Hindlimb muscle (tissue), 1 donor: ENCODE measurements at places on chromosomes 12 and 14. TPM values are rescaled to one million over a fixed set of nuclear protein-coding genes. Genes with fewer than 3 reads are reported as not detected.

The KLHL33 gene
- polyA plus RNA-seq: 0.97 TPM

The DAO gene
- not detected for polyA plus RNA-seq

- DNase-seq: no peak
These were observed 26.3 kb downstream of the ATXN7L3B start for GRCh38 chr12:74563927-74564326.

DNA sequence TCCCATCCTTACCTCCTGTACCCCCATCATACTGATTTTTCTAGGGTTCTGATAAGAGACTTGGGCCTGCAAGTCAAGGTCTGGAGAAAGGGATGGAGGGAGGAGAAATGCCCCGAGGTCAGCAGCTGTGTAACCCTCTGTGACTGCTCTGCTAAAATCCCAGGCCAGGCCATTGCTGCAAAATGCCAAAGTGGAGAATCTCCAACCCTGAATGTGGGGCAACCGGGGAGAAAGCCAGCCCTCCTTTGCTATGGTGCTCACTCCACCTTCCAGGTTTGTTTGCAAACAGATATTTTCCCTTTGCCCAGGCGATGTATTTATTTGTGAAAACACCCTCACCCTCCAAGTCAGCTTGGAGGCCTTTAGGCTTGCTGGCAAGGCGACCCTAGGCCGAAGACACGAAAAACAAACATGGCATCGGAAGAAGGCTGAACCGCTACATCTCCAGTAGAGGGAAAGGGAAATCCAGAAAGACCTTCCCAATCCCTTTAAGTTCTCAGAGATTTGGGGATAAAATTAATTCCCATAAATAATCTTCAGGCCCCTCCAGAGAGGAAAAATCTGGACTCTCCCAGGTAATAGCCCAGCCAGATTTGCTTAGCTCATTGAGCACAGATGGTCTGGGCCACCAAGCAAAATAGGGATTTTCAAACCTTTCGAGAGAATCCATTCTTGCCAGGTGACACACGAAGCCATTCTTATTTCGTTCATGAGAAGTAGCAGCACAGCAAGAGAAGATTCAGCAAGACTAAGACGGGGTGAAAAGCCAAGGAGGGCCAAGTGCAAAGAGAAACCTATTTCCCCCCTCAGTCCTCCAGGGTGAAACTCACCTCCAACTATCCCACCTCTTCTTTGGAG is 1.3 kb upstream of the TBX5 start:
- no peak for DNase-seq

DNA sequence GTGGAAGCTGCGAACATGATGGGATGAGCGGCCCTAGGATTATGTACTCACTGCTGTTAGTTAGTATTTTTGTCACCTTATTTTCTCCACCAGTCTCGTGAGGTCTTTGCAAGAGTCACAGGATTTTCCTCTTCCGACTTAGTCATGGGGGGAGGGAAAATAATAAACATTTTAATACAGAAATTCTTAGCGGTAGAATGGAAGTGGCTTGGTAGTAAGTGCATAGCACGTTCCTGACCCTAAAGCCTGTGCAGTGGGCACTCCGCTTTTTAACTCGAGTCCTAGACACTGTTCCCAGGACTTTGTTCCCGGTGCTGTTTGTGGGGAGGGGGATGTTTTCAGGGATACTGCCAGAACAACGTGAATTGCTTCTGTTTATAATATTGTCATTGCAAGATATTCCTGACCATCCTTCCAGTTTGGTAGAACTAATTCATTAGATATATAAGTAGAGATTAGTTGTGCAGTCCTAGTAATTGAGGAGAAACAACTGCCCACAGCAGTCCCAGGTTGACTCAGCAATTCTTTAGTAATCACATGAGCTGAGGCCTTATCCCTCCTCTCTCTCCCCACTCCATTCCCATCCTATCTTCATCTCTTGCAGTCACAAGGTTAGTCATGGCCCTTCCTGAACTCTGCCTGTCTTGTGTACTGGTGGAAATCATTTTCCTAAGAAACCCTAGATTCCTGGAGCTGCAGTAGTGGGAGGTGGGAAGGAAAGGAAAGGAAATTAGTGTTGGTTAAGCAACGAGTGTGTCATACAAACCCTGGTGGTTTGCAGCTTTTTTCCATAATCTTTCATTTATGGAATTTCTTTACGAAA is 799 bp downstream of the SLC38A6 start:
- DNase-seq: no peak

DNA sequence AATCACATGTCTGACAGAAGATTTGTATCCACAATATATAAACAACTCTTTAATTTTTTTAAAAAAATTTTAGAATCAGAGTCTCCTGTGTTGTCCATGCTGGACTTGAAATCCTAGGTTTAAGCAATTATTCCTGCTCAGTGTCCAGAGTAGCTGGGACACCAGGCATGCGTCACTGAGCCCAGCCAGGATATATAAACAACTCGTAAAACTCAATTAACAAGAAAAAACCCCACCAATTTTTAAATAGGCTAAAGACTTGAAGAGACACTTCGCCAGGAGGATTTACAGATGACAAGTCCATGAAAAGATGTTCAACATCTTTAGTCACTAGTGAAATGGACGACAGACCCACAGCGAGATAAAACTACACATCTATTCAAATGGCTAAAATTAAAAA is 2.0 kb upstream of the SCN8A start:
- DNase-seq: no peak

GRCh38 chr12:113802966-113803758 is 163.0 kb downstream of the RBM19 start:
- no peak for DNase-seq

GRCh38 chr12:52630599-52631200 is 12.3 kb upstream of the KRT73 start:
- no peak for DNase-seq

DNA sequence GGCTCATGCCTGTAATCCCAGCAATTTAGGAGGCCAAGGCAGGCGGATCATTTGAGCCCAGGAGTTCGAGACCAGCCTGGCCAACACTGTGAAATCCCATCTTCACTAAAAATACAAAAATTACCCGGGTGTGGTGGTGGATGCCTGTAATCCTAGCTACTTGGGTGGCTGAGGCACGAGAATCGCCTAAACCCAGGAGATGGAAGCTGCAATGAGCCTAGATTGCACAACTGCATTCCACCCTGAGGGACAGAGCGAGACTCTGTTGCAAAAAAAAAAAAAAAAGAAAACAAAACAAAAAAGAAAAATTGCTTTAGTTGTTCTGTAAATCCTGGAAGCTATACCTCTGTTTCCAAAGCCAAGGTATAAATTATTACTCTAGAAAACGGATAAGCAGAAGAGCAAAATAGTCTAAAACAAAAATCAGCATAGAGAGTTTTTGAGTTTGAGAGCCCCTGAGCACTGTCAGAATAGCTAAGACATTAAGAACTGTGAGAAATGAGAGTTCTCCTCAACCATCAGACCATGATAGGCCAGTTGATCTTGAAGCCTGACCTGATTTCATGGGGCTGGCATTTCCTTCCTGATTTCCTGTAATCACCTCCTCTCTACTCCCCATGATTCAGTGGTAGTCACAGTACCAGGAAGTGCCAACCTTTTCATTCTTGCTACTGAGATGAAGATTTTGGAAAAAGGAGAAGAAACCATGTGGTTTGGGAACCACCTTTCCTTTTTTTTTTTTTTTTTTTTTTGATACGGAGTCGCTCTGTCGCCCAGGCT is 31.7 kb downstream of the ATP2A2 start:
- DNase-seq: no peak

DNA sequence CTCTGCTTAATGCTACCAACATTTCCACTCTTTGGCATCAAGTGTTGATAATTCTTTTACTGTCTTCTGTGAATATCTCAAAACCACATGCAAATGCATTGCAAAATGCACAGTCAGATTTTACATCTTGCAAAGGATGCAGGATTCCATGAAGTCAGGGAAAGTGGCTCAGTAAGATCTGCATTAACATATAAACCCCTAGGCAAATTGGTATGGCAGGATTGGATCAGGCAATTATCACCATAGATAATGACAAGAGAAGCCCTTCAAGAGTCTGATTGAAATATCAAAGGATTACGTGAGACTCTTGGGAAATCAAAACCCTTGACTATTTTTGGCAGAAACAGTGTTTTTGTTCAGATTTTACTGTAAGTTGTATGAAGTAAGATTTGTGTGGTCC is 71.0 kb downstream of the TMTC2 start:
- no peak for DNase-seq

DNA sequence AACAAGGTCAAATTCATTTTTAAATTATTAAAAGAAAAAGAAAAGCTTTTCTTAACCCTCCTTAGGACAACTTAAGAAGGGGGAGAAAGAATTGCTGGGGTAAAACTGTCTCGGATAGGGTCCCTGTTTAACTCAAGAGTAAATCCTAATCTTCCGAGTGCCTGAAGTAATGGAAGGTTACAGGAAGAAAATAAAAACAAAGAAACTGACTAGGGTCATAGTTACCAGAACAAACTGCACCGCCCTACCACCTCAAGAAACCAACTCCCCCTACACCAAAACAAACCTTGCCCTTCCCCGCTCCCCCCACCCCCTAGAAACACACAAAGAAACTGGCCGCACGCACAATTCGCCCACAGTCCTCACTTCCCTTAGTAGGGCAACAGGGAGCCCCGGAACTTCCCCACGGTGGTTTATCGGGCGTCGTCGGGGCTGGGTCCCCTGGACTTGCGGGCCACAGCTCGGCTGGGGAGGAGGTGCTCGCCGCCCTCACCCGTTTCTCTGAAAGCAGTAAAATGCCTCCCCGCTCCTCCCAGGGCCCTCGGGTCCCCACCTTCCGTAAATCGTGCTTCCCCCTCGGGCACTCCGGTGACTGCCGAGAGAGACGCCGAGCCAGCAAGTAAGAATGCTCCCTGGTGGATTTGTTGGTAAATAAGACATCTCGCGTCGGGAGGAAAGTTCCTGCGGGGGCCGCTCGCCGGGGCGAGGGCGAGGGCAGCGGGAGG is 2.4 kb downstream of the SINHCAF start:
- DNase-seq: peak; percentile 32

GRCh38 chr14:68770553-68771286 is 22.1 kb downstream of the ZFP36L1 start:
- DNase-seq: no peak

DNA sequence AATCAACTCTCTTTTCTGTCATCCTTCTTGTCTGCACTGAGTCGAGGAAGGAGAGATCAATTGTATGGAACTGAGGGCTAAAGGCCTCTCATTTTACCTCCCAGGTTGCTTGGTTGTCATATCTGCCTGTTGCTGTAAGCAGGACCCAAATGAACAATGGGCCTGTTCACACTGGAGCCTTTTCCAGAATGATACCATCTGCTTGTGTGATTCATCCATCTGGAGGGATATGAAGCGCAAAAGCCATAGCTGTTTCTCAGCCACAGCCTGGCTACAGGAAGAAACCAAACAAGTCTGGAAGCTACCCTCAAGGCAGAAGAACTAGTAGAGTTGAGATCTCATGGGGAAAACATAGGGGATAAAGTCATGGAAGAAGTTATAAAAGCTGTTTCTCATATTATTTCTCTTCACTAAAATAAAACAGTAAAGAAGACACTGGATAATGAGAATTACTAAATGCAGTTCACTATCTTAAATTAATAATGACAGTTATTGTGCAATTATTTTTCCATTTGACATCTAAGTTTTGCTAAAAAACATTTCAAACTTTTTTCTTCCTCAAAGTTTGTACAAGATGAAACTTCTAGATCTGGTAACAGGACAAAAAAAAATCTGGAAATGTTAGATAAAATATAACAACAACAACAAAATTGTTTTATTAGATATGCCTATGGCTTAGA is 106.3 kb downstream of the SPTSSA start:
- DNase-seq: no peak

DNA sequence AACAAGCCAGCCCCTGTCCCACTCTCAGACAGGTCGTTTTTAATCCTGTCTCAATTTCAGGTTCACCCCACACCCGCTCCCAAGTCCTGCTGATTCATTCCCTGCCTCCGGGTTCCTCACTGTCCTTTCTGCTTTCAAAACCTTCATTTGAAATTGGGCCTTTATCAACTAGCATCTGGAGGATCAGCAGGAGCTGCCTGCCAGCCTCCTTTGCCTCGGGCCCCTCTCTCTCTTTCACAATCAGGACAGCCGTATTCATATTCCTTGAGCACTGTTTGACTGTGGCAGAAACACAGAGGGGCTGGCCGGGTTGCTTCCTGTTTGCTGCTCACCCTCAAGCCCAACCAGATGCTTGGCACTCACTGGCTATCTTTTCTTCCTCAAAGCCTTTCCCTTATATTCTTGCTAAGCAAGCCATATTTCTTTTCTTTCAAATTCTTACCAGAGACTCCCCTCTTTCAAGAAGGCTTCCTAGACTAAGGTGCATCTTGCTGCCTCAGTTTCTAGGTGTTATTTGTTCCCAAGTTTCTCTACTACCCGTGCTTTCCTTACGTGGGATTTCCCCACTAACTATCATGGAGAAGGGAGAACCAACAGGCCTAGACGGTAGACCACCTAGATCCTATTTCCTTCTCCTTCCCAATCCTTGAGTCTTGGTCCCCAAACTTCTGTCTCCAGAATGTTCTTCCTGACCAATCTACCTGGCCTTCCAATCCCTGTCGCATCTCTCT is 3.0 kb downstream of the GALNT6 start:
- DNase-seq: no peak

- no peak for DNase-seq
These were observed 926 bp upstream of the CMKLR1 start for GRCh38 chr12:108340037-108340436.

DNA sequence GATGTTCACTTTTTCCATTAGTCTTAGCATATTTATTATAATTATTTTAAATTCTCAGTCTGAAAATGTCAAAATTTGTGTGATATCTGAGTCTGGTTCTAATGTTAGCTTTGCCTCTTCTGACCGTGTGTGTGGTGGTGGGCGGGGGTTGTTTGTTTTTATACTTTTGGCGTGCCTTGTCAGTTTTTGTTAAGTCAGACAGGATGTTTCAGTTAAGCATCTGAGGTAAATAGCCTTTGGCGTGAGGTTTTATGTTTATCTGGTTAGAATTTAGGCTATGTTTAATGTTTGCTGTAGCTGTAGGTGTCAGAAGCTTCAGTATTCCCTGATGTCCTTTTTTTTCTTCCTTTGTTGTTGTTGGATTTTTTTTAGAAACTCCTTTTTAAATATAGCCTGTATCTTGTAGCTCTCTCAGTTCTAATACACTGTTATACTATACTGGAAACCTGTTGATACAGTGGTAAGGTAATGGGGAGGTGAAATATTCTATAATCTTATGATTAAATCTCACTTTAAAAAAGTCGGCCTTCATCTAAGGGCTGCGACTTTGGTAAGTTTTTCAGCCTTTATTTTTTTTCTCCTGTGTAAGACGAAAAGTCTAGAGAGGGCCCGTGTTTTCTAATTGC is 111.6 kb downstream of the SCAF11 start:
- DNase-seq: no peak

DNA sequence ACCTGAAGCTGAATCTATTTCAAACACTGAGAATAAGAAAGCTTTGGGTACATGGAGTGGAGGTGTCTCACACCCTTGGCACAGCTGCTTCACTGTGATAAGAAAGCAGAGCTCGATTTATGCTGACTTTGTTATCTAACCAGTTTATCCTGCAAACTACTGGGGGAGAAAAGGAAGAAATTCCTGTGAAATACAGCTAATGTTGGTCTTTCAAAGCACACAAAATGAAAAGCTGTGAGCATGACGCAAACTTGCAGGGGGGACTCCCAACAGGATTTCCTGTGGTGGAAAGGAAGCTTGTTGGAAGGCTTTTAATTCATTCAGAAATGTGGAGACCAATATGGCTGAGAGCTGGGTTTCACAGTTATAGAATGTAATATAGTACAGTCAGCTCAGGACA is 53.4 kb downstream of the SRGAP1 start:
- DNase-seq: no peak

- no peak for DNase-seq
These were observed 14.1 kb downstream of the SH2B3 start for GRCh38 chr12:111419784-111420183.

- peak; percentile 90 for DNase-seq
These were observed at the start of gene C1S for GRCh38 chr12:7060353-7060954. C1S (plus strand) TSS chr12:7060718; CDS start chr12:7061913, 1,195 bp downstream.
